ENCODE measurements at places on chromosomes 3 and 15. TPM values are rescaled to one million over a fixed set of nuclear protein-coding genes. Genes with fewer than 3 reads are reported as not detected.
A peak's percentile ranks its signal among the peaks of the same experiment; 100 is the strongest.

CHRM5 gene
- not detected for total RNA-seq

DNA sequence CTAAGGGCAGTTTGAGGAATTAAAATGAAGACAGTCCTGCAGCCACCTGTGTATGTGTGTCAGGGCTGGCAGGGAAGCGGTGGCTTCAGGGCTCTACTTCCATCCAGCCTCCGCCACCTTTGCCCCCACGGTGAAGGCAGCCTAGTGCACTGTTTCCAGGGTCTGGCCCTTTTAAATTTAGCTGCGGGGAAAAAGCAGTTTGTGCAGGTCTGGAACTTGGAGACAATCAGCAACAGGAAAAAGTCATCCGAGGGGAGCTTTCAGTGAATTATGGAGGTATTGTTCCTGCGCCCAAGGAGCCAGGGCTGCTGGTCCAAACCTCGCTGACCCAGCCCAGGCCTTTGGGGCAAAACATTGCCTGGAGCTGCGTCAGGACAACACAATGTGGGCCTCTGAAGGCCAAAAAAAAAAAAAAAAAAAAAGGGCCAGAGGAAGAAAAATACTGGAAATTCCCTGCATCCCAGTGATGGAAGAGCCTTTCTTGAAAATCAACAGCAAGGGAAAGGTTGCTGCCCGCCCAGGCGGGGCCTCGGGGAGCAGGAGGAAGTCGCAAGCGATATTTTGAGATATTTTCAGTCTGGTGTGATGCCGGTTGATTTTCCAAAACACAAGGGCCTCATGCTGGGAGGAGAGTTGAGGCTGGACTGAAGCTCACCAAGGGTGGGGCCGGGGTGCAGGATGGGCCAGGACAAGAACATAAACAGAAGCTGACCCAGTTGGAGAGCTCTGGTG lies 25.5 kb upstream of the FGD5 start:
- peak; percentile 25 for DNase-seq

- no peak for DNase-seq
Measured at GRCh38 chr3:98968824-98969223, 67.3 kb upstream of the DCBLD2 start.

CSPG4 gene
- total RNA-seq, result 27.8 TPM

GRCh38 chr15:35182841-35183479 lies 97.9 kb upstream of the NANOGP8 start:
- no peak for DNase-seq

All from fibroblast of the aortic adventitia (primary cell).